ENCODE measurements at places on chromosomes 12 and 14.

DNA sequence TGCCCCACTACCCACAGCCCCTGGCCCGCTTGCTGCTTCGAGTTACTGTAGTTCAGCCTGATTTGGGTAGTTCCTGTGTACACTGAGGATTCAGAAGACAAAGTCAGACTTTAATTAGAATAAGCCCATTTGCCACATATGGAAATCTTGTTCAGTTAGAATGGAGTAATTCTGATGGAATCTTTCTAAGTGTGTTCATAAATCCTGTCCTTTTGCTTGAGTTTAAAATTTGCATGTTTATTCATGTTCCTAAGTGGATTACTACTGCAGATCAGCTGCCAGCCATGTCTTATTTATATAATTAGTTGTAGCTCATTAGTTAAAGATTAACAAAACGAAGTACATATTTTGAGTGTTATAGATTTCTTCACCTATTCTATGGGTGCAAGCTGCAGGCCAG, 504.5 kb downstream of the PCNX1 start:
- no peak for DNase-seq

- no peak for DNase-seq
These were observed 25.3 kb downstream of the HRK start for GRCh38 chr12:116855744-116856470.

DNA sequence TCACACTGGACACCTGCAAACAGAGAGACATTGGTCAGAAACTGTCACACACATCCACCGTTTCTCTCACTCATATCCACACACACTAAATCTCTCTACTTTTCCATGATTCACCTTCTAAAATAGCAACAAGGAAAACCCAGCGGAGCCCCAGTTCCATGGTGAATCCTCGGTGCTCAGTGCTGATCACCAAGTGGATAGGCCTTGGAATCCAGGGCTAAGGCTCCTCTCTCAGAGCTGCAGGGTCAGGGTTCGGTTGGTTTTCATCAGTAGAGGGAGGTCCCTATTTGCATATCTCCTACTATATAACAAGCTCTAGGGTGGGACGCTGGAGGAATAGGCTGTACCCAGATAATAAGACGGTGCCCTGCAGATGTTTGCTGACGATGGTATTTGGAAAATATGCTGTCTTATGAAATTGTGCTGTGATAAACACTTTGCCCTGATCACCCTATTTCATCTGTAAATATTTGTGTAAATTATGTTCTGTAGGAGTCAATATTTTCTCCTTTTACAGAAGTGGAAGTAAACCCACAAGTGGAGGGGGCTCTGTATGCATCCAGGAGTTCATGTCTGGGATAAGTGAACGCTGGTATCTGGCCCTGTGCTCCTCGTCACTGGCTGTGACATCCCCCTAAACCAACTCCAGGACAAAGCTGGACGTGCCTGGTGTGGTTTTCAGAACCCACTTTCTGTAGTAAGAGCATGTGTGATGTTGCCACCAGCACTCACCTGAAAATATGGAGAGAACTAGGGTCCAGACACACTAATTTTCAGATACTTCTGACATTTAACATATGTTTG, 709.2 kb downstream of the TMEM121 start:
- DNase-seq: no peak

DNA sequence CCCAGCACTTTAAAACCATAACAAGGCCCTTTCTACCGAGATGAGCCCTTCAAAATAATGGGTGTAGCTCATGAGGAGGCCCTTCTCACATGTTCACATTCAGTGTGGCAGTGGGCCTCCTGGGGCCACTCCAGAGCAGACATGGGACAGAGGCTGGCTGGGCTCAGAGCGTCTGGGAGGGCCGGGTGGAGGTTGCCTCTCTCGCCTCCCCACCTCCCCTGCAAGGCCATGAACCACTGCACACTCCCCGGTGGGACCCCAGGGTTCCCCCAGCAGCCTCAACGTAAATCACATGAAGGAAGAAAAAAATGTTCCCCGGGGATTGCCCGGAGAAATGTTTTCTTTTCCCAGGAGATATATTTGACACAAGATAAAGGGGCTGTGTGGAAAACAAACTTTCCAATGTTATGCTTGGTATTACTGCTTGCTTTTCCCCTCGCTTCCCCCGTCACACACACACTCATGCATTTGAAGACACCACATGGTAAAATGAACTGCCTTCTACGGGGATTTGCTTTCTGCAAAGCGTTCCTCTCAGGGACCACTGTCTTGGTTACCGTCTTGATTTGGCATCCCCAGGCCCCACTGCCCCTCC, 190.7 kb upstream of the CCND2 start:
- DNase-seq: no peak

DNA sequence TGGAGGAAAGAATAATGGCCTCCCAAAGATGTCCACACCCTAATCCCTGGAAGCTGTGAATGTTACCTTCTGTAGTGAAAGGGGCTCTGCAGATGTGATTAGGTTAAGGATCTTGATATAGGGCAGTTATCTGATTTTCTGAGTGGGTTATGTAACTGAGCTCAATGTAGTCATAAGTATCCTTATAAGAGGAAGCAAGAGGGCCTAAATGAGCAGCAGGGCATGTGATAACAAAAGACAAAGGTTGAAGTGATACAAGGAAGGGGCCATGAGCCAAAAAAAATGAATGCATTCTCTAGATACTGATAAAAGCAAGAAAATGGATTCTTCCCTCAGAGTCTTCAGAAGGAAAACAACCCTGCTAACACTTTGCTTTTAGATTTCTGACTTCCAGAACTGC, 78.8 kb downstream of the OSBPL8 start:
- no peak for DNase-seq

GRCh38 chr12:80140005-80140404, 40.7 kb downstream of the OTOGL start:
- no peak for DNase-seq

GRCh38 chr14:101459551-101459900, 101.8 kb upstream of the DIO3 start:
- DNase-seq: no peak

DNA sequence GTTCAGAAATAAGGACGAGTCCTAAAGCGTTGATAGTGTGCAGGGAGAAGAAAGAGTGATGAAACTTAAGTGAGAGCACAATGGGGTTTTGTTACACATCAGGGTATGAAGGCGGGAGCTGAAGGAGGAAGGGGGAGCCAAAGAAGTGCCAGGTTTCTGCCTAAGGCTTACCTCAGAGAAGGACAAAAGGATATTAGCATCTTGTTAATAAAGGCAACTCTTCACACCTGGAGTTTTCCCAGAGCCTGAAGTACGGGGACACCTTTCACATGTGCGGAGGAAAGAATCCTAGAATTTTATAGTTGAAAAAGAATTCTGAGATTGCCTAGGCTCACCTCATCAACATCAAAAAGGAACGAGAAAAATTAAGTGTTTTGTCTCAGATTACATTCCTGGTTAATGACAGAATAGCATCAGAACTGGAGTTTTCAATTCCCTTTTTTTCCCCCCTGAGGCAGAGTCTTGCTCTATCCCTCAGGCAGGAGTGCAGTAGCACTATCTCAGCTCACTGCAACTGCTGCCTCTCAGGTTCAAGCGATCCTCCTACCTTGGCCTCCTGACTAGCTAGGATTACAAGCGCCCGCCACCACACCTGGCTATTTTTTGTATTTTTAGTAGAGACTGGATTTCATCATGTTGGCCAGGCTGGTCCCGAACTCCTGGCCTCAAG, 2.2 kb upstream of the SAV1 start:
- no peak for DNase-seq

DNA sequence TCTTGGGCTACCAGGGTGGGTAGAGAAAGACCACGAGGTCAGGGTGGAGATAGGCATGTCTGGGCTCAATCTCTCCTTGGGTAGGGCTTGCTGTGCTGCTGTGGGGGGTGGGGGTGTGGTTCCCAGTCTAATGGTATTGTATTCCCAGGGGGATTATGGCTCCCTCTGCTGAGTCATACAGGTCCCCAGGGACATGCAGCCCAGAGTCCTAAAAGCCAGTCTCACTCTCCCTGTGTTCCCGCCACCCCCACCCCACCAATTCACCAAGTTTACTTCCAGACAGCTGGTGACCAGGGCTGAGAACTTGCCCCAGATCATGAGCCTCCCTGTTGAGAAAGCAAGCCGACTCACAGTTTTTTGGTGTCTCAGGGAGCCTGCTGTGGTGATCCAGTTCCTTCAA, 367.6 kb downstream of the C12orf75 start:
- DNase-seq: no peak

DNA sequence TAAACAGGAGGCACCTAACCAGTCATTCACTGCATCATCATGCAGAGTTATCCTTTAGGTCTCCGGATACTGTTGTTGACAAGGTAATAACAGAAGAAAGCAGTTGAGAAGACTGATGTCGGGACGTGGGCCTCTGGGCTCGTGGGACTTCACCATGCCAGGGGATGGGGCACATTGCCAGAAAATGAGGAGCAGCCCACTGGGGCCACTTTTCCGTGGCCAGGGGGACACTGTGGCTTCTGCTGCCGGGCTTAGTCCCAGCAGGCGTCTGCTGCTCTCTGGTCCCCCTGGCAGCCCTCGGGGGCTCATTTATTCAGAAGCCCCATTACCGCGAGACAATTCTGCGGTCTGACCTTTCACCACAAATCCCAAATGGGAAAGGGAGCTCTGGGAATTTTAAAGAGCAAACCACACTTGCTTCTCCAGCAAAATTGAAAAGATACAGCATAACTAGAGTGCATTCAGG, 201.2 kb downstream of the DAD1 start:
- DNase-seq: no peak

DNA sequence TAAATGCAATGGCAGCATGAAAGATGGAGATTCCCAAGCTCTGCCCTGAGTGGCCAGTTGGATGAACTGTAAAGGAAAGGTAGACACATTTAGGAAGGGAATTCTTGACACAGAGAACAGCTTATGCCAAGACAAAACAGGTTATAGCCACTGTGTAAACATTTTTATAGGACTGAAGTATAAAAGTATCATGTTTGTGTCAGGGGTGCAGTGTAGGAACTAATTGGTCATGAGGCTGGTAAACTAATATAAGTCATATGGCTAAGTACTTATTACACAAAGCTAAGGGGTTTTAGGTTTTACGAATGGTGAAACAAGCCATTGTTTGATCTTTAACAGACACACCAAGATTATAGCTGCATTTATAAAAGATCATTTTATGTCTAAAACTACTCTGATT, 207.7 kb upstream of the SLC16A7 start:
- DNase-seq: no peak

- peak; percentile 99 for DNase-seq
These were observed 155.4 kb upstream of the PDE3A start for GRCh38 chr12:20212658-20213555.

DNA sequence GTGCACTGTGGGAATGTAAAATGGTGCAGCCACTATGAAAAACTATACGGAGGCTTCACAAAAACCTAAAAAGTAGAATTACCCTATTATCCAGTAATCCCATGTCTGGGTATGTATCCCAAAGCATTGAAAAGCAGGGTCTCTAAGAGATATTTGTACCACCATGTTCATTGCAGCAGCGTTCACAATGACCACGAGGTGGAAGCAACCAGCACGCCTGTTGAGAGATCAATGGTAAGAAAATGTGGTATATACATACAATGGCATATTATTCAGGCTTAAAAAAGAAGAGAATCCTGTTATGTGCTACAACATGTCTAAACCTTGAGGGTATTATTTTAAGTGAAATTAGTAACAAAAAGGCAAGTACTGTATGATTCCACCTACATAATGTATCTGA, 910 bp upstream of the NOPCHAP1 start:
- DNase-seq: no peak

DNA sequence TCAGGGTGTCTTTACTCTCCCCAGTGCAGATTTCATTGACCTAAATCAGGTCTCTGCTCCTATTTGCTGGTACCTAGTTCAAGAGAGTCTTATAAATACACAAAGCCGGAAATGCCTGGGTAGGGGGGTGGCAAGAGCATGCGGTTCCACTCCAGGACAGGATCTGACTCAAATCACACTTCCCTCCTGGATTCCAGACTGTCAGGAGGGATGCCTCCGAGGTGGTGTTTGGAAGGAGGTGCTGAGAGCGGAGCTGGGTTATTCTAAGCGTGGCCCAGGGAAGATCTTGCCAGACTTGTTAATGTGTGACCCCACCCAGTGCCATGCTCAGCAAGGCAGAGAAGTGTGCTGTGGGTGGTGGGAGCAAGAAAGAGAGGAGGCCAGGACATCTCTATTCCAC, 49.8 kb downstream of the B4GALNT3 start:
- DNase-seq: no peak

GRCh38 chr12:32305163-32305562, 94.2 kb upstream of the FGD4 start:
- DNase-seq: no peak

DNA sequence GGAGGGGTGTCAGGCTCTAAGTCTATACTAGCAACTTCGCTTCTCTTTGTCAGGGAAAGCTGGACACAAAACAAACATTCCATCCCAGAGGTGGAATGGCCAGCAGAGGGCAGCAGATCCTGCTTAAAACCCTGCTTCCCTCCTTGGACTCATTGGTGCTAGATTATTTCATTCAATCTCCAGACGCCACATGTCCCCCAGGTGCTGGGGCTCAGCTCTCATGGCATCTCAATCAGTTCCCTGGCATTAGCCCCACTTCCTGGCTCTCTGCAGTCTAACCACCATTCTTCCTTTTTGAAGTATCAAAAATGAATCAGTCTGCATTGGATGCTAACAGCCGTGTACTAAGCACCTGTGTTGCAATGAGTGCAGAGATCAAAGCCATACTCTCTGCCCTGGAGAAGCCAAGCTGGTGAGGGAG, 8.1 kb upstream of the PPP1R1A start:
- DNase-seq: no peak

GRCh38 chr12:63308671-63309070, 157.7 kb upstream of the AVPR1A start:
- no peak for DNase-seq

DNA sequence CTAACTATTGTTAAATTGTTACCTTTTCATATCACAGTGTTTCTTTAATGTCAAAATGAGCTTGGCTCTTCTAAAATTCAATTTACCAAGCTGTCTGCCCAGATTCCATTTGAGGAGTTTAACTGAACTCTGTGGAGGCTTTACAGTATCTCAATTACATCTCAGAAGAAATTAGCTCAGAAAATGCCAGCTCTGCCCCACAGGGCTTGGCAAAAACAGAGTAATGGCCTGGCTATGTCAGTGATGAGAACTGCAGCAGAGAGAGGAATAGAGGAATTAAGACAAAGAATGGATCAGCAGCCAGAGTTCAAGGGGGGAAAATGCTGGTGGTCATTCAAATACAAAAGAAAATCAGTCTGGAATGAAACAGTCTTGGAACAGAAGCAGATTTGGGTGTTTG, 15.8 kb upstream of the TMTC1 start:
- DNase-seq: no peak
